ENCODE measurements at places on chromosomes 4 and X.
A peak's percentile ranks its signal among the peaks of the same experiment; 100 is the strongest.

GRCh38 chr4:94507708-94508107, 56.0 kb downstream of the PDLIM5 start:
- DNase-seq, result peak; percentile 93

GRCh38 chrX:68876731-68877130, 47.9 kb downstream of the EFNB1 start:
- DNase-seq, result no peak

DNA sequence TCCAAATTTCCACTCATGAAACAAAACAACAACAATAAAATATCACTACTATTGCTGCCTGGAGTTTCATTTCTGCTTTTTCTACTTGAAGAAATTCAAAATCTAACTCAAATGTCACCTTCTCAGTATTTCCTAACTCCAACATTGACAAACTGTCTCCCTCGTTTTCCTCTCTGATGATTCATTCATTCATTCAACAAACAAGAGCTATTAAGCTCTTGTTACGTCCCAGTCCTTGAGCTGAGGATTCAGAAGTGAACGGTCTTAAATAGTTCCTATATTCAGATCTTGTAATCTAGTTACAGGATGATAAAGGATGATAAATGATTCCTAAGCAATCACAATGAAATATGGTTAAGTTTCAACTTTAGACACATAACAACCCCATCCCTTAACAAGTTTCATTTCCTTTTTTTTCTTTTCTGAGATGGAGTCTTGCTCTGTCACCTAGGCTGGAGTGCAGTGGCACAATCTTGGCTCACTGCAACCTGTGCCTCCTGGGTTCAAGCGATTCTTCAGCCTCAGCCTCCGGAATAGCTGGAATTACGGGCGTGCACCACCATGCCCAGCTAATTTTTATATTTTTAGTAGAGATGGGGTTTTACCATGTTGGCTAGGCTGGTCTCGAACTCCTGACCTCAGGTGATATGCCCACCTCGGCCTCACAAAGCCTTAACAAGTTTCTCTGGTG, 1.7 kb downstream of the SLC9B2 start:
- peak; percentile 52 for DNase-seq

DNA sequence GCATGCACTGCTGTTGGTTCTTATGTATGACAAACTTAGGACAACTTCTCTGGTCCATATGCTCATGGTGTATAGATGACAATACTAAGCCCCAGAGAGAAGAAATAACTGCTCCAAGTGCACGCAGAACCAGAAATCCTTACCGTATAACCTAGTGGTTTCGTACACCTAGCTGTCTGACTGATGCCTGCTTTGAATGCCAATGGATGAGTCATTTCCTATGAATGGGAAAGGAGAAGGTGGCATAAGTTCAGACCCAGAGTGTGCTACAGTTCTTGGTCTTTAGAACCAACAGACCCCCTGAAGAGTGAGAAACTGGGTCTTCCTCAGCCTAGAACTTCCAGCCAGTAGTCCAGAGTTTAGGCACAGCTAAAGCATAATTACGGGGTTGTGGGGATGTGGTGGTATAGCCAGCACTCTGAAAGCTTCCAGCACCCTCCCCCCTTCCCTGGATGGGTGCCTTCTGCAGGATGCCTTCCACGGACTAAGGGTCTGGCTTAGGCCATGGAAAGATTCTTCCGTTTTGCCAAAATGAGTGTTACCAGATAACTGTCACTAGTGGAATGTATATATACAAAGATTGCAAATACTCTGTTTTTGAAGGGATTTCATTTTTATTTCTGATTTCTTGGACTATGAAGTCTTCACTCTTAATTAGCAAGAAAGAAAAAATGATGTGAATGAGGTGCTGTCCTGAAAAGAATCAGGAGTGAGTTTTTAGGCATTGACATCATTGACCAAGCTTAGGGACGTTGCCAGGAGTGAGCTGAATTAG, 84.6 kb upstream of the PACRGL start:
- peak; percentile 19 for DNase-seq

GRCh38 chr4:57172065-57172464, 61.9 kb upstream of the IGFBP7 start:
- no peak for DNase-seq

- no peak for DNase-seq
Observed at GRCh38 chr4:138329506-138330070, 87.4 kb upstream of the SLC7A11 start.

DNA sequence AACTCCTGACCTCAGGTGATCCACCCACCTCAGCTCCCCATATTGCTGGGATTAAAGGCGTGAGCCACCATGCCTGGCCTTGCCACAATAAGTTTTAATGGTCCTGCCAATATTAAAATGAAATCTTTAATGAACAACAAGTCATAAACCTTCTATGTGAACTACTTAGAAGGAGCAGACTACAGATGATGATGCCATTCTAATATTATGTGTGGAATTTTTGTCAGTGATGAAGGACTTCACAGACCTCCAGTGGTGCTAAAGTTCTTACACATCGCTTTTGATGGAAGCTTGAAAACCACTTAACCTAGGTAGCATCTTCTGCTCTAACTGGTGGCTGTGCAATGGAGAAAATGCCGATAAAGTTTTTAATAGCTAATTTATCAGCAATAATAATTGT, 331.4 kb downstream of the CCSER1 start:
- no peak for DNase-seq

DNA sequence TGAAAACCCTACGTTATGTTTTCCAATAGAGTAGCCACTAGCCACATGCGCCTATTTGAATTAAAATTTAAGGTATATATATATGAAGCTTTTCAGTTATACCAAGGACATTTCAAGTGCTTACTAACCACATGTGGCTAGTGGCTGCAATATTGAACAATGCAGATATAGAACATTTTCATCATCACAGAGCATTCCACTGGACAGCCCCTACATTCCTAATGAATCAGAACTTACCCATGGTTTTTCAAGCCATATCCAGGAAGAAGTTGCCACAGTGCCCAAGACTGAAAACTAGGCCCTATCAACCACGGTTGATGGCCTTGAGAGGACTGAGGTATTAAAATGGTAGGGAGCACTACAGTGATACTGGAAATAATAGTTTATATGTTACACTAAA, 29.7 kb downstream of the NEK1 start:
- DNase-seq, result peak; percentile 60

DNA sequence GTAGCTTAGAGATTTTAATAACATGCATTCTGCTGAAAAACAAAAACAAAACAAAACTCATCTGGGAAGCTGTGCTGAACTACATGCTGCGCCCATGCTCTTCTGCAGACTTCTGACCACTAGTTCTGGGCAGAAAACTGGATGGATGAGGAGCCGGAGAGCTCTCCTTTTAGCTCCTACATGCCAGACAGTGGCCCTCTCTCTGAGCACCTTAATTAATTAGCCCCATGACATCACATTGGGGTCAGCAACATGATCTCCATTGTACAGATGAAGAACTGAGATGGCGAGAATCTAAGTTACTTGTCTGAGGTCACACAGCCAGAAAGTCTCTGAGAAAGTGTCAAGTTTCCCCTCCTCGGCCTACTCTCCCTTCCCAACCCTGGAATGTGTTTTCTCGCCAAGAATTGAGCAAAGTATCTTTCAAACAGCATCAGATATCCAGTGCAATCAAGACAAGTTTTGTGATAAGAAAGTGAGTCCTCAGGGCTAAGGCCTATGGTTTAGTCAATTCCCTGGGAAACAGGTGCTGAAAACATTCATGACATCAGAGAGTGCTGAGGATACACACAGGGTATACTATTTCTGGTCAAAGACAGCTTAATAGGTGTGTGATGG, 21.6 kb downstream of the SCD5 start:
- DNase-seq, result peak; percentile 89

DNA sequence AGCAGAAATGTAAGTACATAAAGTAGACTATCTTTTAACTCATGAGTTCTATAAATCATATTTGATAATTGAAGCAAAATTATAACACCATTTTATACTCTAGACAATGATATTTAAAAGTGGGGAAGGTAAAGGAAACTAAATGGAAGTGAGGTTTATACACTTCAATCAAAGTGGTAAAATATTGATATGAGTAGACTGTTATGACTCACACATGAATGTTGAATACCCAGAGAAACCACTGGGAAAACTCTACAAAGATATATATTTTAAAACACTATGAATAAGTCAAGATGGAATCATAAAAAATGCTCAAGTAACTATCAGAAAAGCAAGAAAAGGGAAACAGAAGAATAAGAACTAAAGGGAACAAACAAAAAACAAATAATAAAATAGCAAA, 8.4 kb downstream of the VSIG1 start:
- no peak for DNase-seq

DNA sequence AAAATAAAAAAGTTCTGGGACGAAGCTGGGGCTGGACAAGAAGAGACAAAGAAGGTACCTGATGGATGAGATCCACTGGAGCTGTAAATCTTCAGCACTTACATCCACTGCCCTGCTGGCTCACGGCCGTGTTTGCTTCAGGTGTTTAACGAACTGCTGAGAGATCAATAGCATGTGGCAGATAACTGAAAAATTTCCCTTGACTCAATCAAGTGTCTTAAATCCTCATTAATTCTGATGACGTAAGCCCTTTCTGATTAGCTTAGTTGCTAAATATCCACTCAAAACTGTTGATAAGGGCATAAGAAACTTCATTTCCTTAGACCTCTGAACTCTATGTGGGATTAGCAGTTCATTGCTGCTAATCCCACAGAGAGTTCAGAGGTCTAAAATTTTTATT, 354.2 kb upstream of the HS3ST1 start:
- no peak for DNase-seq

GRCh38 chr4:185468999-185469398, 2.5 kb downstream of the CCDC110 start:
- DNase-seq, result no peak

DNA sequence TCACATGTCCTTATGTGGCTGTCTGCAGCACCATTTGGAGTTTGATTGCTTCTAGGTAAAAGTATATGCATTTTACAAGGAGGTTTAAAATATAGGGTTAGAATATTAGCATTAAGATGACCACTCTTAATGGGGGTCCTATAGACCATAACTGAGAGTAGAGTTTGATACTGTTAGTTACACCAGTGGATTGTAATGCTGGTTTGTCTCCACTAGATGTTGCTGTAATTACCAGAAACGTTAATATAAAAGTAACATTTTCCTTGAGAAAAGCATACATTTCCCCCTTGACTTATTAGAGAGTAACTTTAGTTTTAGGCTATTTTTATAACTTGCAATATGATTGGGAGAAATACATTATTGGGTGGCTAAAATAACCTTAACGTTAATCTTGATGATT, 93.0 kb downstream of the ZXDA start:
- no peak for DNase-seq

- DNase-seq, result no peak
Observed at GRCh38 chr4:2534904-2535375, 1.5 kb upstream of the FAM193A start.

- peak; percentile 83 for DNase-seq
Observed at GRCh38 chr4:15232366-15233263, 195.2 kb upstream of the C1QTNF7 start.

- DNase-seq, result peak; percentile 71
Observed at GRCh38 chr4:147160908-147161513, 215.3 kb upstream of the TTC29 start.

DNA sequence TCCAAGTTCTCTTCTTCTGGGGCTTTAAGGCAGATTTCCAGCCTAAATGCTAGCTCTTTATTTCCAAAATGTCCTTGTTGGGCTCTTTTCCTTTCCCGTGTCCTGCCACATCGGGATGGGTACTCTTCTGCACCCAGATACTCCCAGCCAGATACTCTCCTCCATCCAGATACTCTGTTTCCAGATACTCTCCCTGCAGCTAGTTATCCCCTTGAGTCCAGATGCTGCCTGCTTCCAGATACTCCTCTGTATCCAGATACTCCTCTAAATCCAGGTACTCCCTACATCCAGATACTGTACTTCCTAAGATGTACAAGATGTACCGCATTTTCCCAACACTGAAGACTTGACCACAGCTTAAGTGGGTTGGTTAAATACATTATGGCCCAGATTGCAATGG, 10.5 kb upstream of the XG start:
- DNase-seq, result no peak

- DNase-seq, result no peak
Observed at GRCh38 chr4:14289708-14290107, 662.2 kb upstream of the BOD1L1 start.

DNA sequence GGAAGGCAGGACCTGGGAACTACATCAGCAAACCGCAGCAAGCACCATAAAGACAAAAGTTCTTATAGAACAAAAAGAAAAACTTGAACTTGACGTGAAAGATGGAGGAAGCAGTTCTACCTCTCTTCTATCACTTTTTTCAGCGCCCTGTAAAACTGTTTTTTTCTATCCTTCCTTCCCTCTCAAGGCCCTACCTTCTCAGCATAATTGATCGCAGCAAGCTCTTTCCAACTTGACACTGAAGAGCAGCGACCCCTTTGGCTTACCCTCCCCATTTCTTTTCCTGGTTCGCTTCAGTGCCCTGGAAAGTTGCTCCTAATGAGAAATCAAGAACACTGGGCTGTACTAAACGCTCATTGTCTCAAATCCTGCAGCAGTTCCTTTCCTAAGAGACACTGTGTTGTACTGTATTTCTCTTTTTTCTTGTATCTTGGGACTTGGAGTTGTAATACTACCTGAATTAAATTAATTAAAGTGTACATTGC, 150.6 kb upstream of the SLC4A4 start:
- DNase-seq, result peak; percentile 50

DNA sequence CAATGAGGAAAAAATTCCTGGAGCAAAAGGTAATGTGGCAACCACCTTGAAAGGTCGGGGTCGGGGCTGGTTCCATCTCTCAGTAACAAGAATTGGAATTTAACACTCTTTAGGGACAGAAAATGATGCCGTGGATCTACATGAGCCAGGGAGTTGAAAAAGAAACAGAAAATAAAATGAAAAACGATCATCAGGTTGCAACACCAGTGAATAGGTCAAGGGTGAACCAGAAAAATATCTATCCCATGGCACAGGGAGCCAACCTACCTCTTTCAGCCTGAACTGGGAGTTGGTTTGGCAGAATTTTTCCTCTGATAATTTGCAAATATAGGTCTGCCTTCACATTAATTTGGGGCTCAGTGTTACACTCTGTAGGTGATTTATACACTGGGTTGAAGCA, 93.7 kb downstream of the C4orf33 start:
- DNase-seq, result no peak

DNA sequence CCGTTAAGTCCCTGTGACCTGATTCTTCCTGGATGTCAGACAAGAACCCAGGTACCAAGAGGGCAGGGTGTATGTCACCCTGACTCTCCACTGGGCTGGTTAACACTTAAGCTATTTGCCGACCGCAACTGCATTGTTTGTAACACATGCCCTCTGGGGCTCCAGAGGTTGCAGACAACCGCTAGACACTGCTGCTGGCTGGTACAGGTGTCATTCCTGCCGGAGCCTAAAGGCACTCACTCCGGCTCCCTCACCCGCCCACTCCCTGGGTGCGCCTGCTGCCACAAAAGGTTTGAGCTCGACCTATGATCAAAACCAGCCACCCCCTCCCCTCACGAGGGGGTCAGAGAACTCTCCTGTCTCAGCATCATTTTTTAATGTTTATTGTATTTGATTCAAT, 208.2 kb downstream of the FAT4 start:
- DNase-seq, result no peak

Measured in IMR-90 (cell line).